Left forelimb (tissue), 1 donor: ENCODE measurements at places on chromosomes 5 and 9.

DNA sequence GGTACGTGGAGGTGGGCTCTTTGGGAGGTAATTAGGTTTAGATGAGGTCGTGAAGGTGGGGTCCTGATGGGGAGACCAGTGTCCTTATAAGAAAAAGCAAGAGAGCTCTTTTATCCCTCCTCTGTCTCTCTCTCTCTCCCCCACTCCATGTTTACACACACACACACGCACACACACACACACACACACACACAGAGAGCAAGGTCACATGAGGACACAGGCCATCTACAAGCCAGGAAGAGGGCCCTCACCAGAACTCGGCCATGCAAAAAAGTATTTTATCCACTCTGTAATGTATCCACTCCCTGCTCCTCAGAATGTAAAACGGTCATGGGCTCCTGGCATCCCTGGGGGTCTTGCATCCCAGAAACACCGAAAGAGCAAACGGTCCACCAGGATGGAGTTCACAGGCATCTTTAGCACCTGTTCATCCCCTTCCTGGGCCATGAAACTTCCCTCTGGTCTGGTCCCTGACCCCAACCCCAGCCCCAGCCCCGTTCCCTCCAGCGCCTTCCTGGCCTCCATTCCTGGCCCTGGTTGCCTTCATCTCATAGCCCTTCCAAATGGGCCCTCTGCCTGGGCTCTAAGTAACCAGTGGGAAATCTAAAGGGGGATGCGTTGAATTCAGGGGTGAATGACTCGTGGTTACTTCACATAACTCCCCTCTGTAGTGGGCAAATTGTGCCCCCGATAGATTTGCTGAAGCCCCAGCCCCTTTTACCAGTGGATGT, 88.8 kb downstream of the NSUN2 start:
- DNase-seq, result no peak

GRCh38 chr5:92694067-92694466, 887.0 kb downstream of the NR2F1-AS1 start:
- DNase-seq, result no peak

GRCh38 chr5:36305571-36306326, 4.0 kb upstream of the RANBP3L start:
- no peak for DNase-seq

DNA sequence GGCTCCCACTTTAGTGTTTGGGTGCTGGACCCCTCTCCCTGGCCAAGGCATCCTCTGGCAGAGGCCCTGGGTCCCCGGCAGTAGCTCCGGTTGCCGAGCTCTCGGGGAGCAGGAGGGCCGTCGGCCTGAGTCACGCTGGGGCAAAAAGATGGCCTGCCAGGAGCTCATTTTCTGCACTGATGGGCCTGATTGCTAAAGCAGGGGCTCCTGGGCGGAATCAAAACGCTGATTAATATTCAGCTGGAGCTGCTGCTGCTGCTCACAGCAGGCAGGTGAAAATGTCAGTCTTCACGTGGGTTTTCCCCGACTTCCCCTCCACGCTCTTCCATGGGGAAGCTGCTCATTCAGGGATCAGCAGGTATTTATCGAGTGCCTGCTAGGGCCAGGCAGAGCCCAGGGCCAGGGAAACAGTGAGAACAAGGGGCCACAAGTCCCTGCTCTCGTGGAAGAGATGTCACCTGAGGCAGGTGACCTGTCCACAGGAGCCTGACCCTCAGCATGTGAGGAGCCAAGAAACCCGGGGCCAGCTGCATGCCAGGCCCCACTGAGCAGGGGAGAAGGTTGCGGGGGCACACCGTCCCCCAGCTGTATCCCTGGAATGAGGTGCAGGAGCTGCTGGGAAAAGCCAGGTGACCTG, 22.1 kb downstream of the LAMC3 start:
- DNase-seq, result no peak

- no peak for DNase-seq
Observed at GRCh38 chr5:74357827-74358226, 282.7 kb downstream of the ENC1 start.

- DNase-seq, result no peak
Observed at GRCh38 chr9:89461265-89461664, 36.6 kb downstream of the SEMA4D start.

GRCh38 chr9:128304971-128305288, 17.3 kb downstream of the TRUB2 start:
- DNase-seq, result no peak

DNA sequence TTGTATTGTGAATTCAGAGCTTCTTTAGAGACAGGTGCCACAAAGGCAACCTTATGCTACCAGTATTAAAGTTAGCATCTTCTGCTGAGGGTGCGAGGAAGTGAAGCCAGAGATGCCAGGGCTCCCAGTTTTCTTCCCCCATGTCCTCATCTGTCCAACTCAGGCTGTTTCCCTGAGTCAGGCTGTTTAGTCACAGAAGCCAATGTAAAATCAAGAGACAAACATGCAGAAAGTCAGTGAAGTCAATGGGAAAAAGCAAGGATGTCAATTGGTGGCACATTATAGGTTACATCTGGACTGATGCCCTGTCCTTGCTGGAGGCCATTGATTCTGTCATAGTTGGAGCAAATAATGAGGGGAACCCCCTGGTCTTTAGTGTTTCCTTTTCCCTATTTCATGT, 168.5 kb downstream of the SAXO1 start:
- no peak for DNase-seq

- DNase-seq, result no peak
Observed at GRCh38 chr9:79681576-79681975, 109.8 kb downstream of the TLE4 start.

DNA sequence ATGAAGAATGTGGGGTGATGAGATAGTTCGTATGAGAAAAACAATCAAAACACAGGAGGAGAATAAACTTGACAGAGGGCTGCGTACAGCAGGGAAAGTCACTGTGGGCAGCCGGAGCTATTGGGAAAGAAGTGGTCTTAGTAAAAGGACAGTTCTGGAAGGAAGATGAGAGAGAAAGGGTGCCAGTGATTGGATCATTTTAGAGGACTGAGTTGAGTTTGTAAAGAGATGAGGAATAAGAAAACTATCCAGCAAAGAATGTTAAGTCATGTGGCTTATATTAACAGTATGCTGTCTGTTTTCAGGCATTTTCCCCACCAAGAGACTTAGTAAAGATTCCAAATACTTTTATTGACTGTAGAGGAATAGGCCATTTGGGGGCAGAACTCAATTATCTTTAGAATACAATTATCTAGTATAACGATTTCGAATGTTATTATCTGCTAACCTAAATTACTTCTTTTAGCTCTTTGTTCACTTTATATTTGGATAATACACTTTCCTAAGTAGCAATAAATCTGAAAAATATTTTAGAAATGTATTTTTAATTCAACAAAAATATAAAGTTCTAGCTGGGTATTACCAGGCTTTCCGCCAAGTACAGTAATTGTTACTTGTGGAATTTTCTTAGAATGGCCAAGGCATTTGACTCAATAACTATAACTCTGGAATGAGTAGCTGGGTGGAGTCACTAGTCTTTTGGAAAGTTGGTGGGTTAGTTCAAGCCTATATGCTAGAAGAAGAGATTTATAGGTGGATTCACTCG, 15.5 kb upstream of the LOX start:
- DNase-seq, result no peak

DNA sequence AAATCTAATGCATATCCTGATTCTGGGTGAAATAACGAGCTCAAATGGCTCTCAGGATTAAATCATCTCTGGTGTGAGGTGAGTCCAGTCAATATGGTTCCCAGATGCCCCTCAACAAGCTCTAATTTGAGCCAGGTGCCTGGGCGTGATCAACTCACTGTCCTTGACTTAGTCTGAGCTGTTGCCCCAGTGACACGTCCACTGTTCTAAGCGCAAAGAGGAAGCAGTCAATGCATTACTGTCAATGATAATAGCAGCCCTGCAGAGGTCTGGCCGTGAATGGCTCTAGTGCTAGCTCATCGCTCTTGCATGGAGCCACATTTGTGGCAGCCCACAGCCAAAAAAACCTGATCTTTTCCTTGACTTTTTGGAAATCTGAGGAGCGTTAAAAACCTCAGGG, 128.6 kb upstream of the EFNA5 start:
- no peak for DNase-seq

DNA sequence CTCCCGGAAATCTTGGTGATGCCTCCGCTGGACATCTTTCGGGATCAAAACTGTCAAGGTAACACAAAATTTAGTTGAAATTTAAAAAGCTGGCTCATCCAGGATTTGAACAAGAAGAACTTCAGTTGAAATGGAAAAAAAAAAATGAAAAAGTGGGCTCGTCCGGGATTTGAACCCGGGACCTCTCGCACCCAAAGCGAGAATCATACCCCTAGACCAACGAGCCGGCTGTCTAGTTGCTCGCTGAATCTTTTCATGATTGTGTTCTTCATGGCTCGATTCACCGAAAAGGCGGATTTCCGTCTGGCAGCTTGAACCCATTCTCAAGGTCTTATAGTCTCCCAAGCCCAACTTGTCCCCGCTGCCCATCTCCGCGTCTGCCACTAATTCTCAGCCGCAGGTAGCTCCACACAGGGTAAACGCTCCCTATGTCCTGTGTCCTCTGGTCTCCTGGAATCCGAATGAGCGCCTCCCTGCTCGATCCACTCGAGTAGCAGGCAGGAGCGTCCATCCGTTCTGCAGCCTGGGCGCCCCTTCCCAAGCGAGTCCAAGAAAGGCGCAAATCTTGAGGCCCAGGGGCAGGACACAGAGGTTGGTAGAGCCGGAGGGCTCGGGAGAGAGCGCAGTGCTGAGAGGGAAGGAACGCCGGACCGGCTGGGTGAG, 16.2 kb downstream of the TRIM7 start:
- DNase-seq, result peak; percentile 91

- no peak for DNase-seq
Observed at GRCh38 chr5:154118893-154119336, 71.6 kb upstream of the GALNT10 start.

DNA sequence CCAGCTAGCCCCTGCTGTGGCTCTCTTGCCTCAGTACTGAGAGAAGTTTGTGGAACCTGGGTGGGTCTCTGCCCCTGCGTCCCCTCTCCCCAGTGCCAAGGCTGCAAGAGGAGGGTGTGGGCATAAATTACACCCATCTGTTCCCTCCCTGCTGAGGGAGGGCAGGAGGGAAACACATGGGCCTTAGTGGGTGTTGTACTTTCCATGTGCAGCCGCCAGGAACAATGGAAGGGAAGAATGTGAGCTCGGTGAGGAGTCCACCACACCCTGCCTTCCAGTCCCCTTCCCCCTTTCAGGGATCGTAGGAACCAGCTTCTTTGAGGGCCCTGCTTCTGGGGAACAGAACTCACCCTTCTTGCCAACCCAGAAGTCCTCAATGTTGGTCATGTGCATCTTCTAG, 138.2 kb upstream of the KLF4 start:
- DNase-seq, result no peak

- no peak for DNase-seq
Observed at GRCh38 chr5:131957721-131958441, 12.4 kb upstream of the MEIKIN start.

- DNase-seq, result no peak
Observed at GRCh38 chr9:38091310-38092199, 22.5 kb upstream of the SHB start.

- no peak for DNase-seq
Observed at GRCh38 chr9:6123416-6123815, 92.2 kb upstream of the IL33 start.

GRCh38 chr5:172878933-172879752, 45.1 kb downstream of the ERGIC1 start:
- no peak for DNase-seq
